ENCODE measurements at places on chromosomes 5 and 9.
A peak's percentile ranks its signal among the peaks of the same experiment; 100 is the strongest.

DNA sequence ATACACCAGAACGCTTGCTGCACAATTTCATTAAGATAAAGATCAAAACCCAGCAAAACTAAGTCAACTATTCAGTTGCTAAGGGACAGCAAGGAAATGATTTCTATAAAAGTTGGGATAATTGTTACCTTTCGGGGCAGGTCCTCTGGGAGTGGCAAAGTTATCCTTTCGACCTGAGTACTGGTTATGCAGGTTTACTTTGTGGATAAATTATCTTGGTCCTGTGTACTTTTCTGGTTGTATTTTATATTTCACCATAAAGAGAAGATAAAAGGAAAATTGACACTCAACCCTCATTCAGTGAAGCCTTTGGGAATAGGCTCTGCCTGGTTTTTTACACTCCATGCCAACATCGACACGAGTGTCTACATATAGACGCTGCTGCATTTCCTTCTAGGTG lies 146.5 kb downstream of the SYK start:
- DNase-seq: no peak

DNA sequence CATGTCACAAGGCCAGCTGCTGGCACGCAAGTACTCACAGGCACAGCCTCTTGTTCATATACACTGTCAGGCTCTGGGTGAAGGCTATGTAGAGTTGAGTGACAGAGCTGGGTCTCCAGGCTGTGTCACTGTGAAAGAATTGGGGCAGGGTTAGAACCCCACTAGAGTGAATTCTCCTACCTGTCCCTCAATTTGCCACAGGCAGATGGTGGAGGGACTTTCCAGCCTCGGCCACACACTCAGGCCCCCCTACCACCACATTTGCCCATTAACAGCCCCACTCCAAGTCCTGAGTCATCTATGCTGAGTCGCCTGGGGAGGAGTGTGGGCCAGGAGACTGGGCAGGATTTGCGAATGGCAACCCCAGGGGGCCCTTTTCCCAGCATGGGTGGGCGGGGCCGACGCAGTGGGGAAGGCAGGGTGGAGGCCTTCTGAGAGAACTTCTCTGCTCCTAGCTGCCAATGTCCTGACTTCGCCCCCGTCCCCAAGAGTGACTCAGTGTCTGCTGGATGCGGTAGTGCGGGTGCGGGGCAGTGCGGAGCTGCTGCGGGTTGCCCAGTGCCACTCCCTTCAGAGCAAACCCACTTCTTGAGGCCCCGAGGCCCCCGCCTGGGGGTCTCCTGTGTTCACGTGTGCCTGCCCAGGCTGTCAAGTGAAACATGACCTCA lies 50.3 kb upstream of the PSD2 start:
- peak; percentile 74 for DNase-seq

GRCh38 chr5:176886336-176887251 lies 12.6 kb downstream of the HK3 start:
- DNase-seq: no peak

DNA sequence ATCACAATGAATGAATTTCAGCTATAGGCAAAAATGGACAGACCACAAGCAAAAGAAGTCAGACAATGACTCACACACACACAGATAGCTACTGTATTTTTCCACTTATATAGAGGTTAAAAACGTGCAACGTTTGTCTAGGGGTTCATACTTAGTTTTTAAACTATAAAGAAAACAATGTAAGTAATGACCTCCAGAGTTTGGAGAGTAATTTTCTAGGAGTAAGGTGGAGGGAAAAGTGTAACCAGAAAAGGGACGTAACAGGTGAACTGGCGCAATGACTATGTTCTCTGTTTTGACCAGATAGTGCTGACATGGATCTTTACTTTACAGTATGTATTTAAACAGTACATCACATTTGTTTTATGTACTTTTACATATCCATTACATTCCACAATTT lies 51.1 kb downstream of the FNIP1 start:
- no peak for DNase-seq
